ENCODE measurements at places on chromosomes 6 and 20.

GRCh38 chr6:57017069-57017468, 29.4 kb upstream of the KIAA1586 start:
- DNase-seq: no peak

DNA sequence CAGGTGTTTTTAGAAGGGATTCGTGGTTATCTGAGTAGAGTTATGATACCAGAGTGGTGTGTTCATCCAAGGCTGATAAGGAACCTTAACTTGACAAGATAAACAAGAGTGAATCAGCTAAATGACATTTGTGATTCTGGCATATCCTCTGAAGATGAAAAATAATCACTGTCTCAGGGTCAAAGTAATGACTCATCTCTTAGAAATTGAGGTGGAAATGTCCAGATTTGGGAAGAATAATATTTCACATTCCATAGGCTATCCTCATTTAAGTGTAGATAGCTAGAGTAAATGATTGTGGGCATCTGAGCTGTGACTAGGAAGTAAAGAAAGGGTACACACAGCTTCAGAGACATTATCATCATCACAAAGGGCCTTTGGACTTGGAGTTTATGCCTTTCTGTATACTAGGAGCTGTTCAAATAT, 255.7 kb downstream of the GJA1 start:
- DNase-seq: no peak

DNA sequence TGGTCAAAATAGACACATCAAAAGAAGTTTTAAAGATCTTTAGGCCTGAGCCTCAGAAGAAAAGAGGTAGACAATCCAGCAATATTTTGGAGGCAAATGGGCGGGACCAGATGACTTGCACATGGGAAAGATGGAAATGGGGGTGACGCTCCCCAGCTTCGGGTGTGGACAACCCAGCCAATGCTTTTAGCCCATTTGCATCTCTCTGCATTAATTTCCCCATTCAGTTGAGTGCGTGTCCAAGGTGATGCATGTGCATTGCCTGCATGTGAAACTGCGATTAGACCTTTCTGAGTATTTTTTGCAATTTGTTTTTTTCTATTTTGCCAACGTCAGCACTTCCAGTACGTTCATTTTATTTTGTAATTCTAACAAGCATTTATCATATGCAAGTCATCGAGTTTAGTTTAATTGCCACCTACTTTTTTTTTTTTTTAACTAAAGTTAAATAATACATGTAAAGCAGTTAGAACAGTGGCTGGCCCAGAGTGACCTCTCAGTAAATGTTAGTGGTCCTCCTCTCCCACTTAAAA, 24.2 kb downstream of the PDRG1 start:
- no peak for DNase-seq

GRCh38 chr6:20583444-20583800, 49.2 kb downstream of the CDKAL1 start:
- DNase-seq: no peak

DNA sequence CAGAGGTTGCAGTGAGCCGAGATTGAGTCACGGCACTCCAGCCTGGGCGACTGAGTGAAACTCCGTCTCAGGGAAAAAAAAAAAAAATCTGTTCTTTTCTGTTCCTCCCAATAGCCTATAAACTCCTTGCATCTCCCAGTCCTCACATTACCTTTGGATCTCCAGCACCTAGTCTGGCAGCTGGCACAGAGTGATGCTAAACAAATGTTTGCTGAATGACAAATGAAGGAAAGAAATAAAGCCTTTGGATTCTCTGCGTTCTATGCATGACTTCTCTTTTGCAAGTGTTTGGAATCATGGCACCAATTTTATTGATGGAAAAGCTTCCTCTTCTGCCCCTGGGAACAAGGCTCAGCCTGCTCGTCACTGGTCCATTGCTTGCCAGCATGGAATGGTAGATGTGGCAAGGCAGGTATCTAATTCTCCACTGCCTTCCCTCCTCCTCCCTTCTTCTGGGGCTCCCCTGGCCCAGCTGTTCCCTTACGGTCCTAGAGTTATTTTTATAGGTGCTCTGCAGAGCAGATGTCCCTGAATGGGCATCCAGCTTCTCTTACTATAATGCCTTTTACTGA, 53.6 kb upstream of the FYN start:
- no peak for DNase-seq

- no peak for DNase-seq
These were observed 567.6 kb upstream of the MMS22L start for GRCh38 chr6:97850458-97851212.

GRCh38 chr6:157790548-157791160, 32.4 kb upstream of the SNX9 start:
- no peak for DNase-seq

DNA sequence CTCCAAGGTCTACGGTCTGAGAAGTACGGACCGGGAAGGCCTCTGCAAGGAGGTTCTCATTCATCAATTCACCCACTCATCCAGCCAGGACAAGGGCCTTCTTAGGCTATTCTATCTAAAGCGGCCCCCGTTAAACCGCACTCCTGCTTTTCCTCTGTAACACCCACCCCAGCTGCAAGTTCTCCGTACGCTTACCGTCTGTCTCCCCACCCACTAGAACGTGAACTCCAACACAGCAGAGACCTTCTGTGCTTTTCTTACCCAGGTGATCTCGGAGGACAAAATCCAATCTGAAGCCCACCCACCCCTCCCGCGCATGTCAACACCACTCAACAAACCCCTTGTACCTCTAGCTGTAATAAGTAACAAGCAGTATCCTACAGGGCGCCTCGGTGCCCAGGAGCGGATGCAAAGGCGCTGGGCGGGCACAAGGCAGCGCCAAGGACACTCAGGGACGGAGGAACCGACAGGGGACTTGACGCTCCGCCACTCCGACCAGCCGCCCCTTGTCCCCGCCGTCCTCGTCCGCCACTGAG, 351 bp downstream of the AURKA start:
- DNase-seq: no peak

DNA sequence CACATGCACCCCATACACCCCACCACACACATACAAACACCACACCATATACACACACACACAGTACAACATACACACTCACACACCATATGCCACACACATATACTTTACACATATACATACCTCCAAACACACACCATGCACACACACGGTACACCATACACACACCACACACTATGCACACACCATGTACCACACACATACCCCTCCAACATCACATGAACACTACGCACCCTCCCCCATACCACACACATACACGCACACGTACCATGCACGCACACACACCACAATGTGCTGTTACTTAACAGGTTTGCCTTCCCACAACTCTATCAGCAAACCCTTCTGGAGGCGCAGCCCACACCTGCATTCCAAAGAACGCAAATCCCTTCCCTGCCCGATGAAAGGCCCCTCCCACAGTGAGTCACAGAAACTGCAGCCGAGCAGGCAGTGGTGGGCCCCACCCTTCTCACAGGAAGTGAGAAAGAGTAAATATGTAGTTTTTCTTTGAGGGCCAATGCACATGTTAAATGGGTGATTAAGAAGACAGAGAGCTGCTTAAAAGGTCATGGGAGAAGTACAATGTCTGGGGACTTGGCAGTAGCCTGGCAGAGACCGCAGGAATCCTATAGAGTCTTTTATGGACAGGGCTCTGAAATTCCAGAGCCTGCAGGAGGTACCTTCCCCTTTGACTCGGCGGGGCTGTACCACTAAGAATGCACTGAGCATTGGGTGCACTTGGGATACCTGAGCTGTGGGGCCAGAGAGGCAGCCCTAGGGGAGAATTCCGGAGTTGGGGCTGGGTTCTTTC, 34.1 kb upstream of the EZR start:
- DNase-seq: peak; percentile 79

DNA sequence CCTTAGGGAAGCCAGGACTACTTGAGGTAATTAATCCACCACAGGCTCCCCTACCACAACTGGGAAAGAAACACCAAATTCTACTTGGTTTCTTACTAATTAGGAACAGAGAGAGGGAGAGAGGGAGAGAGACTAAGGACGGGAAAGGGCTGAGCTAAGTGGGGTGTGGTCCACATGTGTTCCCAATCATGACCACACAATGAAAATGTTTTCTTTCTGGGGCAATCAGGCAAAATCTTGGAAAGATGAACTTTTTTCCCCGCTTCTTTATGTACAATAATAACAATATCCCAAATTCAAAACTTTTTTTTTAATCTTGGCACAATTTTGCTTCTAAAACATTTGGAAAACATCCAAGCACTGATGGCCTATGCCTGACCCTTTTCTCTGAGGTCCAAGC, 734.4 kb downstream of the MAFB start:
- DNase-seq: no peak

DNA sequence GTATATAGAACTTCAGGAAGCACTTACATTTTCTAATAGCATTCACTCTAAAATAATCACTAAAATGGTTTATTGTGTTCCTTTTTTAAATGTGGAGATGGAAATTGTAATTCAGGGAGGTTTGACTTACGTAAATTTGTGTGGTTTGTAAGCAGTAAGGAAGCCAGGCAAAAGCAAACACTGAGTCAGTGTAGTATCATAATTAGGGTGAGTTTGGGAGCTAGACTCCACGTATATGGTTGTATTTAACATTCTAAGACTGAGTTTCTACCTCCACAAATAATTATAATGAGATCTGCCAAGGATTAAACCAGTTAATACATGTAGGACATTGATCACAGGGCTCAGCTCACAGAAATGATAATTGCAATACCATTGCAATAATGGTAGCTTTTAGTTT, 425.5 kb downstream of the CBLN4 start:
- DNase-seq: no peak

DNA sequence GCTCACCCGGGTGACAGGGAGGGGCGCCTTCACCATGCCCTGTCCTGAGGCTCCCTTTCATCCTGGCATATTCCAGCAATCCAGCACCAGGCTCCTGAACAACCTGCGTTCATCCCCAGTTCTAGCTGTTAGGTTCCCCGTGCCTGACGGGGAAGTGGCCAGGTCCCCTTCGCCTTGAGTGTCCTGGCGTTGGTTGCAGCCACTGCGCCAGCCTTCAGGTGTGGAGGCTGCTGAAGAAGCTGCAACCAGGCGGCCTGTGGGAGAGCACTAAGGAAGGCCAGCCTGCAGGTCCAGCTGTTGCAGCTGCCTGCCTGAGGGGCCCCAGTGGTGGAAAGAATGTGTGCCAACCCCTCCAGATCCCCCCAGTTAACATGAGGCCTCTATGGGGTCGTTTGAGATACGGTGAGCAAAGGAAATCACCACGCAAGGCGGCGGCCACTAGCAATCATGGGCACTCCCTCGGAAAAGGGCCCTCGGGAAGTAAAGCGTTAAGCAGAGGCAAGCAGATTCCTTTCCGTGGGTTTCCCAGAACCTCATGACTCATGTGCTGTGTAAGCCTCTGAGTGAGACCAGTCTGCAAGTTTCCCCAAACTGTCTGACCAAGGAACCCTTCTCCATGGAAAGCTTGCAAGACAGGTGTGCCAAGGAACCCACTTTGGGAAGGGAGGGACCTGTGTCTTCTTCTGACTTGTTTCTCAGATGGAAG, 320.8 kb downstream of the TAF4 start:
- DNase-seq: no peak

DNA sequence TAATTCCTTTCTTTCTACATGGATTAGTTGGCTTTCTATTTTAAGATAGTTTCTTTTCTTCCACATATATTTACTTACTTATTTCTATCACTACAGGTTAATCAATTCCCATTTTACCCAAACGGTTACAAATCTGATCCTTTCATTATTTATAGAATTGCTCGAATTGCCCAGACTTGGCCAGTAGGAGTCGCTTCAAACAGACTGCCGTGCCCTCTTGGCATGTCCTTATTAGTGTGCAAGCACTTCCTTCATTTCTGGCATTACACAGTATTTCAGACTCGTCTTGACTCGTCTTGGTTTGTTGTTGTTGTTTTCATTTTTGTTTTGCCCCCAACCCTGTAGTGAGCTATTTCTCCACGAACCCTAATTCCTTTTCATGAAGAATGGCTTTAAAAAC, 74.6 kb downstream of the SAMD3 start:
- no peak for DNase-seq

GRCh38 chr6:51120016-51120415, 301.3 kb downstream of the TFAP2B start:
- DNase-seq: no peak

DNA sequence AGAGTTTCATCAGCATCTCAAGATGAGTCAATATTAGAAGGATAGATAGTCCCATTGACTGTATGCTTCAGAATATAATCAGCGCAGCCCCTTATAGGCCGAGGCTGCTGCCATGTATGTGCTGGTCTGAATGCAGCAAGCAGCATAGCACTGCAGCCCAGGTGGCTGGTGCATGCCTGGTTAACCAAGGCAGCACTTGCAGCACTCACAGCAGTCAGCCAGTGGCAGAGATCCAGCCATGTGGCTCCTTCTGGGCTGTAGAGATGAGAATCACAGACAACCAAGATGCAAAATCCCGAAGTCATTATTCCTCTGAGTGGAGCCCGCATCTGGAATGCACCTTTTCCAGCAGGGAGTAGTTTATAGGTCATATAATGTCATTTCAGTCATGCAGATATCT, 251.9 kb downstream of the UST start:
- no peak for DNase-seq

- DNase-seq: no peak
These were observed 6.7 kb downstream of the KCNK15 start for GRCh38 chr20:44752099-44752931.

GRCh38 chr6:44226368-44227147, 3.2 kb downstream of the SLC29A1 start:
- no peak for DNase-seq

DNA sequence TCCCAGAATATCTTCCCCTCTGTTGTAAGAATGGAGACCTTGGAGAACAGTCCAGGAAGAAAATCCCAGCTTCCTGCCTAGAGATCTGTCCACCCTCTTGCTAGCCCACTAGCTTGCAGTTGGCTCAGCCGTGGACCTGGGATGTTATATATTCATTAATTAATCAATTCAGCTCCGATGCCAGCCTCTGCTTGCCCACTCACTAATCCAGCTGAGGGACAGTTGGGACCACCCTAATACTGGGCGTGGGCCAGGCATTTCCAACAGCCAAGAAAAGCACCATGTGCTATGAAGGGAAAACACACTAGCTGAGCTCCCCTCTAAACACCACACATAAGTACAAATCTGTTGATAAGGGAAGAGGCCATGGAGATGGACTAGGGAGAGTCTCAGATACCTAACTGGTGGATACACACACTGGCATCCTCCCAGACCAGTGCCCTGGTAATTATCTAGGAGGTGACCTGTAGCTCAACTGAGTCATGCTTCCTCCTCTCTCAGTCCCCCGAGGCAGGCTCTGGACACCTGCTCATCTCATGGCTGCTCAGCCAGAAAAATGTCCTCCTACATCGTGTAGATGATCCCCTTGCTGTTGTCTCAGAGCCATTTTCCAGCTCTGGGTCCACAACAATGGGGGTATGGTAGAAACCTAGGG, 78.9 kb downstream of the ANKRD60 start:
- no peak for DNase-seq

All from activated T-cell treated with anti-CD3 and anti-CD28 coated beads for 48 hours (primary cell).